ENCODE measurements at places on chromosomes 6 and 20.

DNA sequence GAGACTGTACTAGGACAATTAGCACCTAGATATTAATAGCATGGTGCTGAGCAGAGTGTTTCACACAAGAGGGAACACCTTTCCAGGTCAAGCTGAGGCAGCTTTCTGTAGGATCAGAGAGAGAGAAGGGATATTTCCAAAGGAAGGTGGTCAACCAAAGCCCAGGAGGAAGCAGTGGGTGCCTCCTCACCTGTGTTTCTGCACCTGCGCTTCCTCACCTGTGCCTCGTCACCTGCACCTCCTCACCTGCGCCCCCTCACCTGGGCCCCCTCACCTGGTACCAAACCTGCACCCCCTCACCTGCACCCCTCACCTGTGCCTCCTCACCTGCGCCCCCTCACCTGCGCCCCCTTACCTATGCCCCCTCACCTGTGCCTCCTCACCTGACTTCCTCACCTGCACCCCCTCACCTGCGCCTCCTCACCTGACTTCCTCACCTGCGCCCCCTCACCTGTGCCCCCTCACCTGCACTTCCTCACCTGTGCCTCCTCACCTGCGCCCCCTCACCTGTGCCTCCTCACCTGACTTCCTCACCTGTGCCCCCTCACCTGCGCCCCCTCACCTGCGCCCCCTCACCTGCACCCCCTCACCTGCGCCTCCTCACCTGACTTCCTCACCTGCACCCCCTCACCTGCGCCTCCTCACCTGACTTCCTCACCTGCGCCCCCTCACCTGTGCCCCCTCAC, 67.9 kb downstream of the TTLL2 start:
- no peak for DNase-seq

DNA sequence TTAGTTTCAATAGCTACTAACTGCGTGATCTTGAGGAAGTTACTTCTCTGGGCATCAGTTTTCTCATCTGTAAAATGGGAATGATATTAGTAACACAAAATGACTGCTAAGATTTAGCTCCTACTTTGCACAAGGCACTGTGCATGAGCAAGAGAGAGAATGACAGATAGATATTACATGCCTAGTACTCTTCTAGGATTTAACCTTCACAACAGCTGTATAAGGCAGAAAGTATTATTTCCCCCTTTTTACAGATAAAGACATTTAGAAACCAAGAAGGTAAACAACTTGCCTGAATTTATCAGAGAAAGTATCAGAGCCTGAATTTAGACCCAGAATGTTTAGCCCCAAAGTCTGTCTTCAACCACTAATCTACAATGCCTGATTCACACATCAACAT, 281.6 kb downstream of the KHDC1L start:
- no peak for DNase-seq

DNA sequence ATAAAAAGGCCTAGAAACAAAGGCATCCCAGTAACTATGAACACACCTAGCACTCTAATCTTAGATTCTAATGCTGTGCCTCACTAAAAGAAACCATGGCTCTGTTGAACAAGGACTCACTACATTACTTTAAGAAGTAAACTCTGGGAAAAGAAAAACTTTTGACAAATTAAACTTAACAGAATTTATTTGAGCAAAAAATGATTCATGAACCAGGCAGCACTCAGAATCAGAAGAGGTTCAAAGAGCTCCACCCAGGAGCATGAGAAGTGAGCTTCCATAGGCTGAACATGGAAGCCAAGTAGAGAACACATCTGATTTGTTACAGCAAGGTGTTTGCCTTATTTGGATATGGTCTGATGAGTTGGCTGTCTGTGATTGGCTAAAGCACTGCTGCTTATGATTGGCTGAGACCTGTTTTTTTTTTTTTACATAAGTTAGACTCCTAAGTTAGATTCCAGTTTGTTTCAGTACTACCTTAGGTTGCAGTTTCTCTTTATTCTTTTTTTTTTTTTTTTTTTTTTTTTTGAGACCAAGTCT, 343.6 kb upstream of the SASH1 start:
- DNase-seq = no peak

DNA sequence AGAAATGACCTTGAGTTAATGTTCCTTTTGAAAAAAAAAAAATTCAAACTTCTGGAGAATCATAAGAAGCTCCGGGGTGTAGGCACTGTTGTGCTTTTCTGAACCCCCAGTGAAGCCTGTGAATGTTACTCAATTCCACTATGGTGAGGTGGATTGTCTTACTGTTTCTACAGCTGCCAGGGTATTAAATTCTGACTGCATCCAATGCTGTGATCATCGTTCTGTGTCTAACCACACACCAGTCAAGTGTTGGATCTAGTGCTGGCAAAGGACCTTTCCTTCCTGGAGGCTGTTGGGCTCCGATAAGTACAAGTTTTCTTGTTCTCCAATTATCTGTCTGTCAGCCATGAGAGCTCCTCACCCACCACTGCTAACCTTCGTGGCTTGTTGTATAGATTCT, 162.0 kb upstream of the EPHA7 start:
- DNase-seq = no peak

GRCh38 chr20:25025986-25026605, 31.8 kb downstream of the ACSS1 start:
- no peak for DNase-seq

DNA sequence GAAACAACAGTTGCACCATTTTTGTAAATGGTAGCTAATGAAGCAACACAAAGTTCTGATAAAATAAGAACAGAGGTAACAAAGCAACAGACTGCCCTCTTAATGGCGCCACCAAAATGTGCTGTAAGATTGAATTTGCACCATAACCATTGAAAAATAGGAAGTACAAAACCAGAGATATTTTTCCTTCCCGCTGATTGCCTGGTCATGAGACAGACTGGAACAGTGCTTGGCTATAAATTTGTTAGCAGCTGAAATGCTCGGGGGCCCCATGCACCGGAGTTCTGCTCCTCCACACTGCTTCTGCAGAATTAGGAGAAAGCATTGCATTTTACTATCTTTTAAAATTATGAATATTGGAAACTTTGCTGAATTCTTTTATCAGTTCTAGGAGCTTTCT, 164.4 kb upstream of the QKI start:
- no peak for DNase-seq

GRCh38 chr6:1726341-1726768, 116.6 kb downstream of the FOXC1 start:
- no peak for DNase-seq

DNA sequence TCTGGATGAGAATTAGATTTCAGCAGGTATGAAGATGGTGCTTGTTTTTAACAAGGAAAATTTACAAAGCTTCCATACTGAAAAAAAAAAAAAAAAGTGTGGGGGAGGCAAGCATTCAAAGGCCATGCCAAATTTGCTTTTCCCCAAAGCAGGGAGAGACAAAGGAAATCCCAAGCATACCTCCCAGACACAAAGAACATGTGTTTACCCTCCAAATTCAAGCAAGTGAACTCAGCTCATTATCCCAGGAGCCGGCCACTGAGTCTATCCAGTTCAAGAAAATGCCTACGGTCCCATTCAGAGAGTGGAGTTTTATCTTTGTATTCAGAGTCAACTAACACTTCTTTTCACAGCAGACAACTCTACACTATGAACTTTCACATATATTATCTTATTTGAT, 102.7 kb upstream of the ID4 start:
- no peak for DNase-seq

- no peak for DNase-seq
Measured at GRCh38 chr20:33273117-33273851, 9.7 kb upstream of the BPIFB1 start.

GRCh38 chr6:22954749-22955385, 385.5 kb downstream of the HDGFL1 start:
- DNase-seq = no peak

- DNase-seq = peak; percentile 69
Measured at GRCh38 chr6:133817460-133818047, 71.4 kb upstream of the TCF21 start.

- no peak for DNase-seq
Measured at GRCh38 chr6:156775717-156776116, 1.5 kb upstream of the ARID1B start.

DNA sequence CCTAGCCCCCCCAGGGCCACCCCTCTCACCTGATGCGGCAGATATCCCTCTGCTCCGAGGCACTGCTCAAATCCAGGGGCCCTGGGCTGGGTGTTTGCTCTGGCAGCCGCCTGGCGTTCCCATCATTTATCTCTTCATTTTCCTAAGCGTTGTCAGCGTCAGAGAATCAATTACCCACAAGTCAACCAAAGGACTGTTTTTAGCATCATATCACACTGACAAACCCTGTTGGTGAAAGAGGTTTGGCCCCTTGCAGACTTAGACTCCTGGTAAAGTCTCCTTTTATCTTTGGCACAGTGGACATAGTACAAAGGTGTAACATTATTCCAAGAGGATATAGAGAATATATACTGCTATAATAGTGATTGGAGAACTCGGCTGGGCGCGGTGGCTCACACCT, at the start of gene GHRH:
Gene GHRH (minus strand): TSS at position 101 of the 400 bp plus-strand sequence. CDS start 4,925 bp downstream, outside the sequence.
- DNase-seq = no peak

DNA sequence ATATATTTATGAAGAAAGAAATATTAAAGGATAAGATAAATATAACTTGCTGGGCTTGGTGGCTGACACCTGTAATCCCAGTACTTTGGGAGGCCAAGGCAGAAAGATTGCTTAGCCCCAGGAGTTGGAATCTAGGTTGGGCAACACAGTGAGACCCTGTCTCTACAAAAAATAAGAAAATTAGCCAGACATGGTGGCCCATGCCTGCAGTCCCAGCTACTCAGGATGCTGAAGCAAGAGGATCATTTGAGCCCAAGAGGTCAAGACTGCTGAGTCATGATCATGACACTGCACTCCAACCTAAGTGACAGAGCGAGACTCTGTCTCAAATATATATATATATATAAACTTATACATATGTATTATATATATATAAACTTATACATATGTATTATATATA, 164.0 kb downstream of the MRPL14 start:
- no peak for DNase-seq

DNA sequence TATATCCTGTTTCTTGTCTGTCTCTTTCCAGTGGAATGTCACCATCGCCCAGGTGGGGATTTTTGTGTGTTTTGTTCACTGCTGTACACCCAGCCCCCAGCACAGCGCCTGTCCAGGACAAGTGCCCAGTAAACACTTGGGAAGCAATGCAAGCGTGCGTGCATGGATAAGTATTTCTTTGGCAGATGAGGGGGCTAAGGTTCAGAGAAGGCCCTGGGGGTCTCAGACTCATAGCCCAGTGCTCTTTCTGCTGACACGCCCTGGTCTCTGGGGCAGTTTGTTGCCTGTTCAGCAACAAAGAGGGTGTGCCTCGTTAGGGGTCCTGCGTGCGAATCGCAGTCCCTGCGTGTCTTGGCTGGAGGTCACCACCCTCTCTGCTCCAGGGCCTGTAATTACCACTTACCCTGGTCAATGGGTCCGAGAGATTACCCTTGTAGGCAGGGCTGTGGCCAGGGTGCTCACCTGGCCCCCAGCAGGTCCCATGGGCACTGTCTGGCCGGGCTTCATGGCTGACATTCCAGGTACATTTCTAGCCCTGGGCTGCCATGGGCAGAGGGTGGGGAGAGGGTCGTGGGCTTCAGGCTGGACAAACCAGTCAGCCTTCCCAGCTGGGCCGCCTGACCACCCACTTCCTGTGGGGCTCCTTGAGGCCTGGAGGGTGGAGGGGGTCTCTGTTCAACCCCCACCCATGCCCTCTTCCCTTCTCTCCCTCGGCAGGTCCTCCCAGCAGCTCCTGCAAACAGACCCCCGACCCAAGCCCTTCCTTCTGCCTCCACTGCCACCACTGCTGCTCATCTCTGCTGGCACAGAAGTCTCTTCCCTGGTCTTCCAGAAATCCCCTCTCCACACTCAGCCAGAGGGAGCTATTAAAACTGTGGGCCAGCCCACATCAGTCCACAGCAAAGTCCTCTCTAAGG, 87.1 kb downstream of the CEBPB start:
- no peak for DNase-seq

GRCh38 chr6:1291381-1291780, 20.5 kb upstream of the FOXQ1 start:
- no peak for DNase-seq

Measured in iPS-NIHi11 (cell line).